ENCODE measurements at places on chromosomes 7 and 10. TPM values are rescaled to one million over a fixed set of nuclear protein-coding genes. Genes with fewer than 3 reads are reported as not detected.

DNA sequence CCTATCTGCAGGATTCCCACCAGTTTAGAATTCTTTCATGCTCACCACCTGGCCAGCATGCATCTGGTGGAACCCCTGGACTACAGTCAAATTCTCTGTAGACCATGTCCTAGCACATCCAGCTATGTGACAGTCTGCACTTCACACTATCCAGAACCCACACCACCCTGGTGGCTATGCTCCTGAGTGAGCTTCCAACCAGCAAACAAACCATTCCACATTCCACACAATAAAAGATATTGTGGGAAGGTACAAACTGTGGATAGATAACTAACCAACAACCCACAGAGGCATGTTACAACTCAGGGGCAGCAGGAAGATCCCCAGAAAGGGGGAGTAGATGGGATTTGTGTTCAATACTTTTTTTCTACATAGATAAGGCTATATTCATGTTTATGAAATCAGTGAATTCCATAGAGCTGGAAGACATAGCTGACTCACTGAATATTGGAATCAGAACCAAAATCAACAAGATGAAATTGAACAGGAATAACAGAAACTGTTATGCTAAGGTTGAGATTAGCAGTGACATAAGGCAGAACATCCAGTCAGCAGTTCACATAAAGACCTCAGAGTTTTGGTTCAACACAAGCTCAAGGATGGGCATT is 72.5 kb downstream of the LRRC17 start:
- H3K4me3 ChIP-seq = no peak overlapping the region
- no peaks in the 10 kb centered on the region for H3K4me1 ChIP-seq
- H3K27me3 ChIP-seq = no peaks in the 10 kb centered on the region
- H3K27ac ChIP-seq = no peak overlapping the region

DNAJC2 gene
- total RNA-seq = 51.1 TPM

DNA sequence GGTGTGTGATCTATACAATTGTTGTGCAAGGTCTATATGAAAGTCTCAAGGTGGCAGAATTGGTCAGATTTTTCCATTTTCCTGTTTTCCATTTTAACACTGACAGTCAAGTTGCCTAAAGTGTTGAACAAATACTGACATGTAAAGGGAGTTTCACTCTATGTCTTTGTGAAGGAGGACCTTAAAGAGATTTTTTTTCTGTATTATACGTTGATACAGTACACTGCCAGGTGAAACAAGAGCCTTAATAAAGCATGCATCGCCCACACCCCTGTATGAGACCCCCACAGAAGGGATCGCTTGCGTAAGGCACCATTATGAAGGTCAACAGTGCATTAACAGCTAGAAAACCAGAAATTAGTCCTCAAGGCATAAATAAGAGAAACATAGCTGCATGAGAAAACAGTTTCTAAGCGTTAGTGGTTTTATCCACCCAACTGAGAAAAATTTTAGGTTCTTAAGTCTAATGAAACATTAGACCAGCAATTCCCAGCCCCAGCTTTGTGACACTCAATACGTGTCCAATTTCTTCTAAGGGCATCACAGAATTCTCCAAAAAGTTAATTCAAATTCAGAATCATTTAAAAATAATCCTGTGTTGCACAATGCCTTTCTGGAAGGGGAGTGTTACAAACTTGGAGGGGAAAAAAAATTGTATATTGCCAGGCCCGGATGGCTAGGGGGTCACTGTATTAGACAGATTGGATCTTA is 6.9 kb downstream of the KLF6 start:
- H3K27ac ChIP-seq = peak overlapping the region; percentile 98
- H3K4me3 ChIP-seq = peak overlapping the region; percentile 96
- H3K36me3 ChIP-seq = peaks cover 89% of the 10 kb centered on the region

SPDYE5 gene
- total RNA-seq = not detected

GRCh38 chr7:123961771-123962170 is 36.7 kb downstream of the SPAM1 start:
- H3K4me1 ChIP-seq = no peaks in the 10 kb centered on the region
- H3K27ac ChIP-seq = no peak overlapping the region
- no peak overlapping the region for H3K4me3 ChIP-seq
- no peaks in the 10 kb centered on the region for H3K27me3 ChIP-seq
- DNase-seq = peak; percentile 12

DNA sequence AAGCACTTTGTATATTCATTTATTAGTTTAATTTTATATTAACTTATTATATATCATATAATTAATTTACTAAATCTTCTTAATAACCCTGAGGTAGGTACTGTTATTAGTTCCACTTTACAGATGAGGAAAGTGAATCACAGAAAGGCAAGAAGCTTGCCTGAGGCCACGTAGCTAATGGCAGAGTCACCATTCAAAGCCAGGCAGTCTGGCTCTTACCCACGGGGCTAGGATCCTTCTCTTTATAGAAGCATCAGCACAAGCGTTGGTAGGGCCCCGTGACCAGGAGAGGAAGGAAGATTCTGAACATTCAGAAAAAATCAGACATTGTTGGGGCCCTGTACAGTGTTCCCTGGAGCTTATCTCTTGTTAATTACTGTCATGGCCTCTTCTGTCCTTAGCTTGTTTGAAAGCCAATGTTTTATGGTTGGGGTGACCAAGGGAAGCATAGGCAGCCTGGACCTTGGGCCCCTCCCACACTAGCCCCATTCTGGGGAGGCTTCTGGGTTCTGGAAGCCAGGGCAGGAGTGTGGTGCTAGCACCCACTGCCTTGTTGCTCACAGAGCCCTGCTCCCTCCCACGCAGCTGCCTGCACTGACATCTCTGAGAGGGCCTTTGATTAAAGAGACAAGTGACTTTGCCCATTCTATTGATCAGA is 31.1 kb upstream of the SLF2 start:
- no peaks in the 10 kb centered on the region for H3K4me1 ChIP-seq
- H3K4me3 ChIP-seq = no peak overlapping the region
- no peak overlapping the region for H3K27ac ChIP-seq
- no peaks in the 10 kb centered on the region for H3K36me3 ChIP-seq
- H3K27me3 ChIP-seq = peaks cover 9% of the 10 kb centered on the region
- DNase-seq = no peak

DNA sequence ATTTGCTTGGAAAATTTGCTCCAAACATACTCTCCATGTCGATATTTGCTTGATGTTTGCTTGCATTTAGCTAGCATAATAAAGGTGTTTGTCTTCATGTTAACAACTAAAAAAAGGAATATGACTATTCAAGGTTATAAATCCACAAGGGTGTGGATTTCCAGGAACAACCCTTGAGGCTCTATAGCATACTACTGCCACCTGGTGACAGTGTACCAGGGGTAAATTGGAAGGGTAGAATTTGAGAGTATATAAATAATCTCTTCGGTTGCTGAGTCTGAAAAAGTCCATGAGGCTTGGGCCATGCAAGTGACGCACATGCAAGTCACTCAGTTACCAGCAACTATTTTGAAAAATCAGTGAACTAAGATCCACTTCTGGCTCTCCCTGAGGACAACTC is 68.4 kb downstream of the SLIT1 start:
- DNase-seq = no peak
- H3K36me3 ChIP-seq = no peaks in the 10 kb centered on the region
- H3K4me1 ChIP-seq = no peaks in the 10 kb centered on the region
- H3K27me3 ChIP-seq = peaks cover 9% of the 10 kb centered on the region
- no peak overlapping the region for H3K4me3 ChIP-seq

DNA sequence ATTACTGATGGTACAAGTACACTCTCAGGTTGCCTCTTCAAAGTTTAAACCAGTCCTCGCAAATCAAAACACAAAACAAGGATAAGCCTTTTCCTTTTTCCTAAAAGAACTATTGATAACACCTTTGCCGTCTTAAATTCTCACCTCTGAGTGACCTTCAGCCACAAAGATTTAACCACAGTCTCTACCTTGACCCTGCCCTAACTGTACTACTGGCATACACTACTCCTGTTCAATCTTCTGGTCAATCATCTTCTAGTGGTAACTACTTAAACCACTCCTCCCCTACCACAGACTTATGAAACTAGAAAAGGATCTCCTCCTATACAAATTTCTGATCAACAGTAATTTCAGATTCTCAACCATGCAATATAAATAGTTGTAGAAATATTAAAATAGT is 15.1 kb downstream of the UPF2 start:
- H3K4me1 ChIP-seq = peaks cover 35% of the 10 kb centered on the region
- no peak overlapping the region for H3K4me3 ChIP-seq
- H3K27me3 ChIP-seq = no peaks in the 10 kb centered on the region
- no peak overlapping the region for H3K27ac ChIP-seq
- DNase-seq = no peak

- peak overlapping the region; percentile 46 for H3K27ac ChIP-seq
- peak; percentile 79 for DNase-seq
- H3K27me3 ChIP-seq = no peaks in the 10 kb centered on the region
- H3K4me1 ChIP-seq = peaks cover 18% of the 10 kb centered on the region
These were observed 124.9 kb downstream of the DLG5 start for GRCh38 chr10:77801474-77802161.

DNA sequence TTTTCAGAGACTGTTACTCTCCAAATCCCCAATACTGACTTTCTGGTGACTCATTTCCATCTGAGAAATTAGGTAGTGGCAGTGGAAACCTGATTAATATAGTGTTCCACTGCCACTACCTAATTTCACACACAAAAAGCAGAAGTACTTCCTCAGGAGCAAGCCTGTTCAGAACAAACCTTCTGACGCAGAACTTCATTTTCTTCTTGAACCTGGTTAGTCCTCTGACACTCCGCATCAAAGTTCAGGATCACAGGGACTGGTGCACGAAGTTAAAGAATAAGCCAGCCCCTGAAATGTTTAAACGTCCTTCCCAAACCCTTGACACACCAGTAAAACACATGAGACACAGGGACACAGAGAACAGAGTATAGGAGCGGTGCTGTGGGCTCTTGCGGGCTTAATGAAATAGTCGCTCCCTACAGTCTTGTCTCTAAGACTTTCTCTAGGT is 4.4 kb downstream of the WDR91 start:
- no peaks in the 10 kb centered on the region for H3K27me3 ChIP-seq
- DNase-seq = no peak
- H3K27ac ChIP-seq = no peak overlapping the region
- H3K4me3 ChIP-seq = no peak overlapping the region
- peaks cover 33% of the 10 kb centered on the region for H3K4me1 ChIP-seq

DNA sequence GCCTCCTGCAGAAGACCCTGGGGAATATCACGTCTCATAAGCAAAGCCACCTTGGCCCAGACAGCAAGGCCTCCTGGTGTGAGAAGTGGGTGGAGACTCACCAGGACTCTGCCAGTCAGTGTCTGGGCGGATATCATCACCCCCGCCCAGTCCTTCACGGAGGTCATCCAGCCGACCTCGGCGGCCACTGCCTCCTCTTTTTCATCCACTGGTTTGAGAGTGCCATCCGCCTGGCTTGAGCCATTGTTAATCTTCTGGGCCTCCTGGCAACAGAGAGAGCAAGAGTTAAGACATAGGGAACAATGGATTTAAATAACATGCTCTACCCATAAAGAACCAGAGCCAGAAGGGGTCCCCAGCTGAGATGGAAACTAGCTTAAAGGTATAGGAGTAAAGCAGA is 233.8 kb downstream of the KCNMA1 start:
- no peak overlapping the region for H3K4me3 ChIP-seq
- DNase-seq = no peak
- H3K27me3 ChIP-seq = peaks cover 4% of the 10 kb centered on the region
- no peaks in the 10 kb centered on the region for H3K4me1 ChIP-seq

- H3K4me1 ChIP-seq = peaks cover 26% of the 10 kb centered on the region
- no peak overlapping the region for H3K4me3 ChIP-seq
- DNase-seq = no peak
- no peak overlapping the region for H3K27ac ChIP-seq
- H3K36me3 ChIP-seq = no peaks in the 10 kb centered on the region
- no peaks in the 10 kb centered on the region for H3K27me3 ChIP-seq
These were observed 97.9 kb downstream of the ZNF92 start for GRCh38 chr7:65471587-65471986.

DNA sequence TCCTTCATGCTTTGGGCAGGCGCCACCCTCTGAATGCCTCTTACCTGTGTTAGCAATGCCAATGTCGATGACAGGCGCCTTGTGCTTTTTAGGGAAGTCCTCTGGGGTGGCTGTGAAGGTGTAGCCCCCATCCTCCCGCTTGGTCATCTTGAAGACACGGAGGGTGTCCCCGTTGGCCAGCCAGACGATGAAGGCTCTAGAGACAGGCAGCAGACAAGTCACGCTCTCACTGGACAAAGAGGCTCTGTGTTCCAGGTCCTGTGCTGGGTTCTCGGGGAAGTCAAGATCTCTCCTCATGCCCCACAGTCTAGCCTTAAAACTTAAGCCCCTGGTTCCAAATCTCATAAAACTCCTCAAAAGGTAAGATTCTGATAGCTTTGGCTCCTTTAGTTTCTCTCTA is 5.1 kb downstream of the TBL2 start:
- peaks cover 11% of the 10 kb centered on the region for H3K4me1 ChIP-seq
- no peaks in the 10 kb centered on the region for H3K27me3 ChIP-seq
- no peak for DNase-seq
- H3K4me3 ChIP-seq = no peak overlapping the region
- H3K27ac ChIP-seq = no peak overlapping the region

GRCh38 chr10:91813251-91813650 is 15.0 kb downstream of the TNKS2 start:
- H3K4me3 ChIP-seq = no peak overlapping the region
- peaks cover 25% of the 10 kb centered on the region for H3K4me1 ChIP-seq
- no peak for DNase-seq
- H3K27ac ChIP-seq = no peak overlapping the region

- H3K4me1 ChIP-seq = no peaks in the 10 kb centered on the region
- DNase-seq = no peak
- H3K36me3 ChIP-seq = no peaks in the 10 kb centered on the region
- H3K27ac ChIP-seq = no peak overlapping the region
These were observed 630.7 kb upstream of the GRM3 start for GRCh38 chr7:86012971-86013370.

- DNase-seq = peak; percentile 68
- H3K36me3 ChIP-seq = peaks cover 2% of the 10 kb centered on the region
- peak overlapping the region; percentile 43 for H3K27ac ChIP-seq
- peaks cover 69% of the 10 kb centered on the region for H3K27me3 ChIP-seq
These were observed 7.5 kb upstream of the EBF3 start for GRCh38 chr10:129971381-129972144.

ELOVL3 gene
- total RNA-seq = 0.21 TPM

DNA sequence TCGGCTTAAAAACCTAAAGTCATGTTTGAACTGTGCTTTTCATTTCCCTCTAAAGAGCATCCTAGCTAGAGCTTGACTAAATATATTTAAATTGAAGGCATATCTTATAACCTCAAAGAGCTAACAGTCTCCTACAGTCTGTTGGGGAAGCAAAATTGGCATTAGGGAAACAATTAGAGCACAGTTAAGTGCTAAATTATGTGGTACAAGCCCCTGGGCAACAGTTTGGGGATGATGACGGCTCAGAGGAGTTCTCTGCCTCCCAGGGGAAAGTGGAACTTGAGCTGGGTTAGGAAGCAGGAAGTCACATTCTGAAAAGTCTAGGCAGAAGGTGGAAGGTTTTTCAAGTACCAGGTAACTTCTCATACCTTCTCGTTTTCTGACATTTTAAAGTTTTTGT is 18.6 kb upstream of the GOT1 start:
- H3K4me3 ChIP-seq = no peak overlapping the region

- H3K36me3 ChIP-seq = no peaks in the 10 kb centered on the region
- no peak overlapping the region for H3K4me3 ChIP-seq
- peaks cover 12% of the 10 kb centered on the region for H3K27me3 ChIP-seq
- peaks cover 5% of the 10 kb centered on the region for H3K4me1 ChIP-seq
These were observed 50.5 kb upstream of the STARD3NL start for GRCh38 chr7:38127216-38128207.
